ENCODE measurements at places on chromosomes 6 and 20.
A peak's percentile ranks its signal among the peaks of the same experiment; 100 is the strongest.

GRCh38 chr20:1669304-1669703 is 11.7 kb upstream of the SIRPG start:
- no peak for DNase-seq

DNA sequence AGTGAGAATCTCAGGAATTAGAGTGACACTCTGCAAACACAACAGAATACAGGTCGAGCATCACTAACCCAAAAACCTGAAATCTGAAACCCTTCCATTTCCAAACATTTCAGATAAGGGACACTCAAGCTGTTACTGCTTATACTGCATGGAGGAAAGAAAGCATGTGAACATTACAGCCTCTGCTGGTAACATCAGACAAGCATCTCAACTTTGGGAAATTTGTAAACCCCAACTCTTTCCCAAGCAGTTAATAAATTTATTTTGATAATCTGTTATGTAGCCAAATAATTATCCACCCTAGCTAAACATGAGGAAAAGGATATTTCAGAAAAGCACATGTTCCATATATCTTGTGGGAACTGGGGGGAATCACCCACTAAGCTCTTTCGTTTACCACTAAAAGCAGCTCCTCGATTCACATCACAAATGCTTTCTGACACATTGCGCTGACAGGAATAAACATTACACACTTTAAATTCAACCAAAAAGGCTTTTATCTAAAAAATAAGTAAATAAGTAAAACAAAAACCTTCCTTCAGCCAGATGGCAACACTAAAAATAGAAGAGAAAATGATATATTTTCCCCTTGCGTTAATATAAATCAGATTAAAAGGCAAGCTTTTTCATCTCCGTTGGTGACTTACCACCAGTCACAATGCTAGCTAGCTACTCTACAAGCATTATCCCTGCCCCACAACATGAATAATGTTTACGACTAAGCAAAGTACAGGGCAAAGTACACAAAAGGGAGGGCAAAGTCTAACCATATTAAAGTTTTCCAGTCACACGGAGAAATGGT is 120.8 kb downstream of the MAP7 start:
- no peak for DNase-seq

DNA sequence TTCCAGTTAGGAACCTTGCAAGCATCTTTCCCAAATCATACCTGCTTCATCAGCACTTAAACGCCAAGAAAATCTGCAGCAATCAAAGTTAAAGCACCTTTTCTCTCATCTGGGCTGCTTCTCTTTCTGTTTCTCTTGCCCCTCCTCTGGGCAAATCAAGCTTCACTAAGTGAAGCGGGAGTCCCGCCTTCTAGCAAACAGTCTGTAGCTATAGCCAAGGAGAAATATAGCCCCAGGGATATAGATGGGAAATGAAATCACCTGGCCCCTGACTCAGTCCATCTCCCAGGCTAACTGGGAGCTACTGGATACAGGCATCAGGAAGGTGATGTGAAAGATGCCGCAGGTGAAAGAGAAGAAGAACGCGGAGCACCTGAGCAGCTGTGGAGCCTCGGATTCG is 481.9 kb downstream of the C6orf118 start:
- DNase-seq, result no peak

GRCh38 chr6:136747507-136747906 is 44.8 kb downstream of the MAP3K5 start:
- no peak for DNase-seq

DNA sequence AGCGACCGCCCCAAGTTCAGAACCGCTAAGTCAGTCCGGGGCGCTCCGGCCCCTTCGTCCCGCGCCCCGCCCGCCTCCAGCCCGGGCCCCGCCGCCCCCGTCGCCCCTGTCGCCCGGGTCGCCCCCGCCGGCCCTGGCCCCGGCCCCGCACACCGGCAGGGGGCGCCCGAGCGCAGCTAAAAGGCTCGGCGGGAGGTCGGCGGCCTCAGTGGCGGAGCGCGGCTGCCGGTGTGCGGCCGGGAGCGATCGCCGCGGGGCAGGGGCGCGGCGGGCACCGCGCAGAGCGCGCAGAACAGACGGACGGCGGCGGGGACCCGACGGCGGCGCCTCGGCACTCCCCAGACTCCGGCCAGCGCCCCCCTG is at the start of gene FNDC1:
TSS of gene FNDC1 (plus strand) at position 208 of the 363 bp plus-strand sequence. CDS start 197 bp downstream, outside the sequence.
- DNase-seq, result no peak

DNA sequence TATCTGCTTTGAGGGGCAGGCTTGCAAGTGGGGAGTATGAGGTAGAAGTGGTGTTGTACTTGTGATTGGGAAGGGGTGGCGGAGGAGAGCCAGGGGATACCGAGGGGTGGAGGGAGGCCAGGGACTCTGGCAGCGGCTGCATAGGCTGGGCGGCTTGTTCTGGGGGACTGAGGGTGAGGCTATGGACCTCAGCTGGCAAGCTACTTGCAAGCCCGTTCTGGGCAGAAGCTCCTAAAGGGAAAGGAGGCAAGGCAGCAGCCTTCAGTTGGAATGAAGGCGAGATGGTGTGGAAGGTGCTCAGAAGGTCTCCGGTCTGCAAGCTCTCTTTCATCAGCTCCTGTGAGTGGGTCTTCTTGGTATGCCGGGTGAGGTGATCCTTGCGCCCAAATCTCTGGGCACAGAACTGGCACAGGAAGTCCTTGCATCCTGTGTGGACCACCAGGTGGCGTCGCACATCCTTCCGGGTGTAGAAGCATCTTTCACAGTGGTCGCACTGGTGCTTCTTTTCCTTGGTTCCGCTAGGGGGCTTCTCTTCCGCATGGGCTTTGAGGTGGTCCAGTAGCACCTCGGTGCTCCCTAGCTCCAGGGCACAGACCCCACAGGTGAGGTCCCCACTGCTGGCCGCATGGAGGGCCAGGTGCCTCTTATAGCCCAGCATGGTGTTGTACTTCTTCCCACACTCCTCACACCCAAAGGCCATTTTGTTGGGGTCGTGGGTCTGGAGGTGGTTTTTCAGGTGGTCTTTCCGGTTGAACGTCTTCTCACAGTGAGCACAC is 66.0 kb downstream of the PLAGL1 start:
- peak; percentile 56 for DNase-seq

- DNase-seq, result no peak
Measured at GRCh38 chr20:62577490-62577836, 64.8 kb upstream of the SLCO4A1 start.

DNA sequence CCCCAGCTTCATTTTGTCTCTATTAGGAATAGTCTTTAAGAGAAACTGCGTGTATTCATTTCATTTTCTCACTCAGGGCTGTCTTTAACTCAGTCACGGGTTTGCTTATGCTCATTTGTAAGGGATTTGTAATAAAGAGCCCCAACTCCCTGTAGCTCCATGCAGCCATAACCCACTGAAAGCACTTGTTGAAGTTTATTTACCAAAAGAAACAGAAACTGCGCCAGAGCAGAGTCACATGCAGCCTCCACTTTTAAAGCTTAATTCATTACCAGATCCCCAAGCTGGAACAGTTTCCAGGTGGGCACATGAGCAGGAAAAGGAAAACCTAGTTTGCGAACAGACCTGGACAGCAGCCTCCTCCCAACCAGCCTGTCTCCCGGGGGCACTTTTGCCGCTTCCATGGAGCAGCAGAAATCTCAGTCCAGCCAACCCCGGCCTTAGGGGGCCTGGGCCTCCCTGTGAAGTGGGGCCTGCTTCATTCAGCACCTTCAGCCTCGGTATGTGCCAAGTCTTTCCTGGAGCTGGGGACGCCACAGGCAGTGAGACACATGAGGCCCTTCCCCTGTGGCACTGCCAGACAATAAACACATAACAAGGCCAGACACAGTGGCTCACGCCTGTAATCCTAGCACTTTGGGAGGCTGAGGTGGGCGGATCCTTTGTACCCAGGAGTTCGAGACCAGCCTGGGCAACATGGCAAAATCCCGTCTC is 4.5 kb downstream of the BCAS4 start:
- DNase-seq, result no peak

GRCh38 chr6:167826896-167827582 is at the start of gene AFDN:
AFDN (plus strand) TSS chr6:167826911; CDS start chr6:167827133, 222 bp downstream.
- no peak for DNase-seq

DNA sequence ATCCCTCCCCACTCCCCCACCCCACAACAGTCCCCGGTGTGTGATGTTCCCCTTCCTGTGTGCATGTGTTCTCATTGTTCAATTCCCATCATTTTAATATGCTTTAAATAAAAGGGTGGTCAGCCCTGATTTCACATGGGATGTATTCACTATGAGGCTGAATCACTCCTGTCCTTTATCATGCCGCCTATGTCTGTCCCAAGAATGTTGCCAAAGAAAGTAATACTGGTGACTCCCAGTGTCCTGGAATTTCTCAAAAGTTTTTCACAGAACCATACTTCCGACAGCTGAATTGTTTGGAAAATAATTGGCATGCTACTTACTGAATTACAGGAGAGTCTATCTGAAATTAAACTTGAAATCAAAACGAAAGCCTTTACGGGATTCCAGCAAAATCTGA is 217.7 kb downstream of the HAO1 start:
- no peak for DNase-seq

- DNase-seq, result no peak
Measured at GRCh38 chr6:142167486-142167885, 20.4 kb downstream of the VTA1 start.

DNA sequence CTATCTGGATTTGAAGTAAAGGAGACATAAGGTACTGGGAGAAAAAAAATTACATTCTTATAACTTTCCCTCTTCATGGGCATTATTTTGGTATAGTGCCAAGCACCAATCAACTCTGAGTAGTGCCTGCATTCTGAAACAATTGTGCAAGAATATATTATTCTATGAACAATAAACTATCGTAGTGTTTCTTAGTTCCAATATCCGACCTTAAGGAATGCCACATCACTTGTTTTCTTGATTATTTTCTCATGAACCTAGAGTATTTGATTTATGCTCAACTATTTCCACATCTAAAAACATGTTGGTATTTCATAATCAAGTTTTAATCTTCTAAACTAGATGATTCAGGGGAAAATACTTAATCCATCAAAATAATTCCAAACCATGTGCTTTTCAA is 294.4 kb upstream of the TBX18 start:
- no peak for DNase-seq

DNA sequence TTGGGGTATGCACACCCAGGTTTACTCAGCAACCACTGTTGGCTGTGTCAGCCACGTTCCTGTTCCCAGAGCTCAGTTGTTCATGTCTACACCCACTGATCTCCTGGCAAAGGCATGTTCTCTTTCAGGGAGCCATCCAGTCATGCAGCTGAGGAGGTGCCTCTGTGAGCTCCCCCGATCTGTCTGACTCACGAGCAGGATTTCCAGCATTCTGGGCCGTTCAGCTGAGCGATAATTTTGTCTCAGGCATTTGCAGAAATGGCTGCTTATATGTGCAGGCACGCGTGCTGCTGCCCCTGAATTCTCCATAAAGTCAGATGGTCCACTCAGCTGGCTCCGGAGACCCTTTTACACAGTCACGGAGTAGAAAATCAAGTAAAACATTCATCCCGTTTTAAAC is 78.4 kb upstream of the IYD start:
- DNase-seq, result no peak

DNA sequence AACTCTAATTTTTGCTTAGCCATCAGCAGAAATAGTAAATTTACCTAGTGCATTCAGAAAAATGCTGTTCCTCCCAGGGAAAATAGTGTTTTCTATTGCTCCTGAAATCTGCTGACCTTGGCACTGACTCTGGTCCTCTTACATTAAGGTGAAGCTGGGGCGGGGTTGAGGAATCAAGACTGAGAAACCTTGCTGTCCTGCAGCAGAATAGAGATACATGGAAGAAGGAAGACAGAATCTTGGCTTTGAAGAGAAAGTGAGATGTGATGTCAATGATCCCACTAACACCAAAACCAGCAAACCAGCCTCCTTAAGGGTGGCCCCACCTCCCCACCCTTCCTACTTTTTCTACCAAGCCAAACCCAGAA is 840 bp upstream of the LY86 start:
- no peak for DNase-seq

GRCh38 chr6:145374570-145374969 is 360.8 kb downstream of the EPM2A start:
- DNase-seq, result no peak

- no peak for DNase-seq
Measured at GRCh38 chr6:21188505-21189223, 404.9 kb upstream of the SOX4 start.

DNA sequence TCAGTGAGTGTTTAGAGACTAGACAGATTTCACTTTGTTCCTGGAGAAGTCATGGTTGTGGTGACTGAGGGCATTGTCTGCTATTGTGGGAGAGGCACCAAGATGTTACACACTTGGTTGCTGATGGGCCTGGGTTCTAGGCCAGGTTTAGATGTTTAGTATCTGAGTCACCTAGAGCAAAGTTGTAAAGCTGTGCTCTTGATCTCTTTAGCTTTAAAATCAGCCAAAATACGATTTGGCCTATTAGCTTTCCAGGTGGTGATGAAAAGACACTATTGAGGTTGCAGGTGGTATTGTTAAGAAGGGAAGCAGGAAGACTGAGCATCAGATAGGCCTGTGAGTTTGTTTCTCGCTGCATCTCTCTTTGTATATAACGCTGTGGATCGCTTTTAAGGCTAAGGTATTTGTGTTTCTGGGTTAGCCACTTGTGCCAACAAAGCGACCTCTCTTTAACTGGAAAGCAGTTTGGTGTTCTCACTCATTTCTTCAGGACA is 48.6 kb downstream of the FOXO3 start:
- no peak for DNase-seq

DNA sequence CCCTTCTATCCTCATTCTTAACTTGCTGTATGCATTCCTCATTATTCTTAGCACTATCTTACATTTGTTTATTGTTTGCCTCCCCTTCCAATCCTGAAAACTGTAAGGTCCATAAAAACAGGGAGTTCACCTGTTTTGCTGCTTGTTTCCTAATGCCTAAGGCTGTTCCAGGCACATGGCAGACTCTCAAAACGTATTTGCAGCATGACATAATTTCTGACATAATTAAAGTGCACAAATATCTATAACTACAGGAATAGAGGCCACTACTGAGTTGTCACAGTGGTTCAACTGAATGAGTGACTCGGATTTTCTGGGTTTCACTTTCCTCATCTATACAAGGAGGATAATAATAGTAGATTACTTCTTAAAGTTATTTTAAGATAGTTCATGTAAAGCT is 83.0 kb downstream of the HFE start:
- DNase-seq, result no peak

DNA sequence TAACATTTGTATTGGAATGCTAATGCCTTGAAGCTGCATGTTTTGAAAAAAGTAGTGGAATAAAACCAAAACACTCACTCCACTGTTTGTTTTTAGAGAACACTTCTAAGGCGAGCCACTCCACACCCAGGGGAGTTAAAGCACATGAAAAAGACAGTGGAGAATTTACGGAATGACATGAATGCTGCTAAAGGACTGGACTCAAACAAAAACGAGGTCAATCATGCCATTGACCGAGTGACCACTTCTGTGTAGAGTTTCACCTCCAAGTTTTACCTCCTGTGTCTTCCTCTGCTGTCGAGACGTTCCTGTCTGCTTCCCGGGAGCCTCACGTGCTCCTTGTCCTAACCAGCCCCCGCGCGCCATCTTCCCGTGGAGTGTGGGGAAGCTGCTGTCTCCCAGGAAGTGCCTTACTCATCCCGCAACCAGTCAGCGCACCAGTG is 127.8 kb downstream of the LRRC1 start:
- no peak for DNase-seq
